ENCODE measurements at places on chromosomes 11 and 22.

GRCh38 chr11:117535850-117536411 is 208.3 kb downstream of the CEP164 start:
- DNase-seq, result no peak

GRCh38 chr11:72789493-72790131 is 4.2 kb downstream of the STARD10 start:
- DNase-seq, result no peak

DNA sequence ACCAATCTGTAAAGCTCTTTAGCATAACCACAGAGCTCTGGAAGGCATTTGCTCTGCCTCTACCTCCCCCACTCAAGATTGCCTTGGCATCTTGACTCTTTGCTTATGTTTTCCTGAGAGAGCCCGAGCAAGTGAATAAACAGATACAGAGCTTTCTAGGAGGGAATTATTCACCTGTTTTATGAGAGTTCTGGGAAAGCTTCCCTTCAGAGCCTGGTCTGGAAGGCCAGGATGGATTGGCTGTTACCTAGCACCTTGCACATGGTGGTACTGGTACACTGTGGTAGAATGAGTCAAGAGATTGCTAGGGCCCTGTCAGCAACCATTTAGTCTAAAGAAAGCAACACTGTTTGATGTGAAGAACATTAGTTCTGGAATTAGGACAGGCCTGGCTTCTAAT is 52.3 kb downstream of the CABIN1 start:
- no peak for DNase-seq

GRCh38 chr22:45497351-45498145 is 5.1 kb upstream of the FBLN1 start:
- DNase-seq, result no peak

DNA sequence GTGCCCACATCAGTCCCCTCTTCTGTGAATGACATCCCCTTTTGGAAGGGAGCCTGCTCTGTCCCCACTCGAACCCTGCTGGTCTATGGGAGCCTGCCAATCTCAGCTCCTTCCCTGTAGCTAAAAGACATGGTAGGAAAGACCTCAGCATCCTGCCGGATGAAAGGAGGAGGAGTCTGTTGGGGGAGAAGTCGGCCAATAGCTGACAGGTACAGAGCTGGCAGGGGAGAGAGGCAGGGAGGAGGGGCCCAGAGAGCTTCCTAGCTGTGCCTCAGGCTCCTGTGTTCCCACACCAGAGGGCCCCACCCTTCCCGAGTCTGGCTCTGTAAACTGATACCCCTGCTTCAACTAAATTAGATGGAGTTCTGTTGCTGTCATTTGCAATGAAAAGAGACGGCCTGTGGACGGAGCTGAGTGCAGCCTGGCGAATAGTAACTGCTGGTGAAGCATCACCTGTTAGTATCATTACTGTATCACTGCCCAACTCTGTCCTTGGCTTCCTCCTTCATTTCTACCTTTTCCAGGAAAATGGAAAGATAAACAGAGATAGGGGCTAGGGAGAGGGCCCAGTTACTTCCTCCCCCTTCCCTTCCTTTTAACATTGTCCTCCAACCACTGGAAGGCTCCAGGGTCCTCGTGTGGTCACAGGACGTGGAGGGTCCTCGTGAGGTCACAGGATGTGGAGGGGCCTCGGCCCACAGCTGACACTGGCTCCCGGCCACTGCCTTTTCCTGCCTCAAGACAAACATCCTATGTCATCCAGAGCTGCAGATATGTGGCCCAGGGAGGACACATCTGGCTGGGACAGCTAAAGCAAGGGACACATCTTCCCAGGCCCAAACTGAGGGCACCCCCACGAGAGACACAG is 15.1 kb downstream of the FXYD6 start:
- DNase-seq, result no peak

- no peak for DNase-seq
Observed at GRCh38 chr11:74723511-74723910, 7.7 kb downstream of the CHRDL2 start.

DNA sequence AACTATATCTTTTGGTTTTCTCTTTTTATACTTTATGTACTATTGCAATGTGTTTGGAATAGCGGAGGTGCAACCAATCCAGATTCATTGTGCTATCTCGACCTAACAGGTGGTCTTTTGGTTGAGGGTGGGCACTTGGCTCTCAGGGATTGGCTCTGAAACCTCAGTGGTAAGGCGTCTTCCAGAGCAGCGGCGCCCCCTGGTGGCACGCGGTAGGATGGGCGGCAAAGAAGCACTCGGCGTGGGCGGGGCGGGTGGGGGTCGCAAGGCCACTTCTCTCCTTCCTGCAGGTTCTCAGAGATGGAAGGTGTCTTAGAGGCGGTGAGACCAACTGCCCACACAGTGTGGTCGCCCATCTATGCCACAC is 19.2 kb upstream of the PLET1 start:
- DNase-seq, result peak; percentile 75

DNA sequence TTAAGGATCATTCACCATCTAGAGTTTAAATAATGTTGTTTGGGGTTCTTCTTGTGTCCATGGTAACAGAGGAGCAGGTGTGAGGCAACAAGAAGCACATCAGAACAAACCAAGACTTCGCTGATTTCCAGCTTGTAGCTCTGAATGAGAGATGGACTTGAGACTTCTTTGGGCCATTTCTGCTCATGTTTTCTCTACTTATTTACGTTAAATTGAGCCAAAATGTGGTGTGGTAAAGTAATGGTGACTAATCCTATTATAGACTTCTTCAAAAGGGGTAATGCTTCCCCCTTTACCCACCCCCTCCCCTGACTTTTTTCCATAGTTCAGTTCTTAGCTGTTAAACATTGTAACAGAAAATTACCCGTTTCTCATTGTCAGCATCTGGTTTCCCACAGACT is 65.2 kb downstream of the CSTPP1 start:
- DNase-seq, result no peak

DNA sequence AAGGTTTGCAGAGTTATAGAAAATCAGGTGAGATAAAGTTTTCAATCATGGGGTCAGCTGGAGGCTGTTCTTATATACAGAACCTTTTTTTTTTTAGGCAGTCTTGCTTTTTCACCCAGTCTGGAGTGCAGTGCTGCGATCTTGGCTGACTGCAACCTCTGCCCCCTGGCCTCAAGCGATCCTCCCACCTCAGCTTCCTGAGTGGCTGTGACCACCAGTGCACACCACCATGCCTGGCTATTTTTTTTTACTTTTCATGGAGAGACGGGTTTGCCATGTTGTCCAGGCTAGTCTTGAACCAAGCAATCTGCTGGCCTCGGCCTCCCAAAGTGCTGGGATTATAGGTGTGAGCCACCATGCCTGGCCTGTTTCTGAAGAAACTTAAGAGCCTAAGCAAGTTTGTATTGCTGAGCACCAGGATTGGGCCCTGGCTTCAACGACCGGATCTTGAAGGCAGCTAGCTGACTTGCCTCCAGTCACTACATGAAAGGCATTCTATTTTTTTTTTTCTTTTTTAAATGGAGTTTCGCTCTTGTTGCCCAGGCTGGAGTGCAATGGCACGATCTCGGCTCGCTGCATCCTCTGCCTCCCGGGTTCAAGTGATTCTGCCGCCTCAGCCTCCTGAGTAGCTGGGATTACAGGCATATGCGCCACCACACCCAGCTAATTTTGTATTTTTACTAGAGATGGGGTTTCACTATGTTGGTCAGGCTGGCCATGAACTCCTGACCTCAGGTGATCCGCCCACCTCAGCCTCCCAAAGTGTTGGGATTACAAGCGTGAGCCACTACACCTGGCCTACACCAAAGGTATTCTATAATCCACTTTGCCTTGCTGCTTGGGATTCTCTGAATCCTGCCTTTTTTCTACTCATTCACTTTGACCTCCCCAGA is 7.6 kb downstream of the XBP1 start:
- DNase-seq, result no peak

GRCh38 chr11:117959438-117960149 is 26.6 kb upstream of the IL10RA start:
- DNase-seq, result no peak

DNA sequence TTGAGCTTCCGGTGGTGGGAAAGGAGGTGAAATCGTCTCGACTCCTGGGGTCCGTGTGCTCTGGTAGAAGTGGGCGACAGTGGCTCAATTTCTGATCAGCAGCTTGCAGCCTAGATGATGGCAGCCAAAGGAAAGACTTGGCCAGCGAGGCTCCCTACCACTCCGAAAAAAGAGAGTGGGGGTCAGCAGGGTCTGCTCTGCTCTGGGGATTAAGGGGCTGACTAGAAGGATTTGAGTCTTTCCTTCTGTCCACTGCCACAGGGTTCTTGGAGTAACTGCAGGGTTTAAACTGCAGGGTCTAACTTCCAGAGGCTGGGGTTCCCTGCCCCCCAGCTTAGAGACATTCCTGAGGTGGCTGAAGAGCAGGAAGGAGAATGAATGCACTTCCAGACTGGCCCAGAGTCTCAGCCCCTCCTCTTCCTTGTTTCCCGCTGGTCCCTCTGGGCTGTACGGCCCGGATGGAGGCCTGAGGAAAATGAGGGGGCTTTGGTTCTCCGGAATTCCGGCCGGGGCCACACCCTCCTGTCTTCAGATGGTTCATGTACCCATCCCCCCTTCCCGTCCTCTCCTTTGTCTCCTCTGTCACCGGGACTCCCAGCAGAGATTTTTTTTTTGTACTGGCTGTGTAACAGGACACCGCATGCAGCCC is 907 bp downstream of the SERPINH1 start:
- DNase-seq, result no peak

DNA sequence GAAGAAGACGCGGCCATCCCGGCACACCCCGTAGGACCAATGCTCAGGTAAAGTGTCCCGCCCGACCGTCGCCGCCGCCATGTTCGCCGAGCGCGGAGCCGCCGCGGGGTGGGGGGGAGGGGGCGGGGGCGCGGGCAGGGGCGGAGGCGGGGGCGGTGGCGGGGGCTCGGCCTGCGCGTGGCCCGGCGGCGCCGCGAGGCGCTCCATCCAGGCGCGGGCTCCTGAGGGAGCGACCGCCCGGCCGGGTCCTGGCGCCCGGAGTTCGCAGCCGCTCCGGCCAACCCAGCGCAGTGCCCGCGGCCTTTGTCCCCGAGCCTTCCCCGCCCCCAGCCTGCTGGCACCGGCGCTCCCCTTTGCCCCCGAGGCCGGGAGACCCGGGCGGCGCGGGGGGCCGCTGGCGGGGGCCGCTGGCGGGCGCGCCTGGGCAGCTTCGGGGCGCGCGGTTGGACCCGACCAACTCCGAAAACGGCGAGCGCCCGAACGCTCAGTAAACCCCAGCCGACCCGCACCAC is at the start of gene PLEKHA7:
TSS of gene PLEKHA7 (minus strand) at position 94 of the 512 bp plus-strand sequence. CDS start at position 81, 13 bp downstream.
- DNase-seq, result peak; percentile 21

DNA sequence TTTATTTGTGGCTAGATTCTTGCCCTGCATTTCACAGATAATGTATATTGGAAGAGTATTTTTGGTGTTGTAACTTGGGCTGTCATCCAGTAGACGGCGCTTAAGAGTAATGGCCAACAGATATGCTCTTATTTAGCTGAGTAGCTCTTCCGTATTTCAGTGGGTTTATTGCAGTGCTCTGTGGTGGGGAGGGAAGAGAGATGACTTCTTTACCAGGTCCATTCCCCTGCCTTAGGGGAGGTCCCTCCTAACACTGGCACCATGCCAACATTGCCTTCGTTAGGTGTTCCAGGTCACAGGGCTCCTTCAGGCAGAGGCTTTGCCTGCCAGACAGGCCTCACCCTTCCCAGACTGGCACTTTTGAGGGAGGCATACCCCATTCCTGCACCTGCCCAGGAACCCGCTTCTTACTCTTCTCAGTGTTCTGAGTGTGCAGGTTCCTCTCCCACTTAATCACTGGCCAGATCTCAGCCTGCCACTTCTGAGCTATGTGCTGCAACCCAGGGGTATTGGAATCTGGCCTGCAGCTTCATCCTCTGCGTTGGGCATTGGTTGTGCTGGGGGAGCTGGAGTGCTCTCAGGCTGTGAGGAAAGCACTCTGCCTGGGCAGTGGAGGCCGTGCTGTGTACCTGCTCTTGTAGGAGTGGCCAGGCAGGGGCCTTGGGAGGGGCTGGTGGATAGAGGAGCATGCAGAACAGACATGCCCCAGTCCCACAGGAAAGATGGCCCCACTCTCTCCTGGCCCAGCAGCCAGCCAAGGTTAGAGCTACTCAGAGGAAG is 29.4 kb upstream of the SLN start:
- DNase-seq, result peak; percentile 2

GRCh38 chr11:106785913-106786650 is 232.2 kb downstream of the GUCY1A2 start:
- DNase-seq, result no peak

DNA sequence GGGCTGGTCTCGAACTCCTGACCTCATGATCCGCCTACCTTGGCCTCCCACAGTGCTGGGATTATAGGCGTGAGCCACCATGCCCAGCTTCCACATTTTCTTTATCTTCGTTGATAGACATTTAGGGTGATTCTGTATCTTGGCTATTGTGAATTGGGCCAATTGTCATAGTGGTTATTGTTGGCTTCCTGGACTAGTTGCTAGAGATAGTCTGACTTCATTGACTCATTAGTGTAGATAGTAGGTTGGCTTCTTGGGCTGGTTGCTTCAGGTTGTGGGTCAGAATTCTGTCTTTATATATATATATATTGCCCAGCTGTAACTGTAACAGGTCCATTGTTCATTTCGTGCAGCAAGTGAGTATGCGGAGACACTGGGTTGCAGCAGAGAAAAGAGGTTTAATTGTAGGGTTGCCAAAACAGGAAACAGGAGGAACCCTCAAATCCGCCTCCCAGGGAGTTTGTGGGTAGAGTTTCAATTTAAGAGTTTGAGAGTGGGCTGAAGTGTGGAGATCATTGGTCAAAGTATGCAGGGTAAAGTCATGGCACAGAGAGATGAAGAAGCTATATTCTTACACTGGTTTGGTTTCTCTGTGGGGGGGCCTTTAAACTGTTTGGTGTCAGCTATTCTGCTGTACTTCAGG is 22.0 kb downstream of the ATG13 start:
- no peak for DNase-seq

DNA sequence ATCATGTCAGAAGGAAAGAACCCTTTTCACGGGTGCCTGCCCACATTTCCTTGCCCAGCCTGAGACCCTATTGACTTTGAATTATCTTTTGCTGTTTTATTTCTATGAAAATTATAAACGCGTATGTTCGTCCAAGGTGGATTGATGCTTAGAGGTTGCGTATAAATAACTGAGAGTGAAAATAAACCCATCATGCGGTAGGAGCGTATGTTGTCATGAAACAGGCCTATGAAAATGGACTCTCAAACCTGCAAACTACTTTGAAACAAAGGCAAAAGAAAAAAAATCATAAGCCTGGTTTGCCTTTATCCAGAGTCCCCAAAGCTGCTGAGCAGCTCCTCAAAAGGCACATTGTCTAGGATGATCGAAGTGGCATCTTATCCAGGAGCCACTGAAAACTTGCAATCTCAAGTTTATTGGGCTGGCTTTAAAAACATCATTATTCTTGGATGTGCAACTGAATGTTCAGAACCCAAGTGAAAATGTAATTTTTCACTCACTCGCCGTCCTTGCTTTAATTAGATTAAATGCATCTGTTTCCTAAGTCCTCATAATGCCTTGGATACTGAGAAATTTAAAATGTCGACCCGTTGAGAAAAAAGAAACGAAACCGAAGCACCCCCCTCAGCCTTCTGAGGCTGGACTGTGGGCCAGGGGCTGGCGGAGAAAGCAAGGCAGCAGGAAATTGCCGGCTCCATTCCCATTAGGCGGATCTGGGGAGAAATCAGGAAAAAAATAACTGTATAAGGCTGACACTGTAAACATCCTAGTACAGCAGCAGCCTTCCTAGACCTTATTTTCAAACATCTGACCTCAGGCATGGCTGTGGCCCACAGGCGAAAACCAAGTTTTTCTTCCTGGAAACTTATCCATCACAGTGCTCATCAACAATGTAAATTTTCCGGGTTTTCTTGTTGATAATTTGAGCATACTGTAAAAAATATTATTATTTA is 82.9 kb upstream of the PPARA start:
- DNase-seq, result no peak

Data from activated naive CD4-positive, alpha-beta T cell treated with Interleukin-2 at 50 U/mL for 16 hours (primary cell).